ENCODE measurements at places on chromosomes 2 and 18. TPM values are rescaled to one million over a fixed set of nuclear protein-coding genes. Genes with fewer than 3 reads are reported as not detected.

DNA sequence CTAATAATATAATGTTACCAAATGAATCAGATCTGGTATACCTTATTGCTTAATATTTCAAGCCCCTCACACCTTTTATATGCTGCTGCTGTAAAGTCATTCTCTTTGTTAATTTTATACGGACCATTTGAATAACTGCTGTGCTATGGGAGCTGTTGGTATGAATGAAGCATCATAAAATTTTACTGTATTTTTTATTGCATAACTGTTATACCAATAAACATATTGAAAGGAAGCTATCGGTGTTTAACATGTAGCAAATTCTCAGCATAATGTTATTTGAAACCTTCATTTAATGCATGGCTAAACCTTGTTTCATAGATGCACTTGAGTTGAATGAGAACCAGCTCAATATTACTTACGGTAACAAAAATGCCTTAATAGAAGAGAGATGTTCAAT lies 1040.3 kb downstream of the SOCS6 start:
- no peak for DNase-seq

DNA sequence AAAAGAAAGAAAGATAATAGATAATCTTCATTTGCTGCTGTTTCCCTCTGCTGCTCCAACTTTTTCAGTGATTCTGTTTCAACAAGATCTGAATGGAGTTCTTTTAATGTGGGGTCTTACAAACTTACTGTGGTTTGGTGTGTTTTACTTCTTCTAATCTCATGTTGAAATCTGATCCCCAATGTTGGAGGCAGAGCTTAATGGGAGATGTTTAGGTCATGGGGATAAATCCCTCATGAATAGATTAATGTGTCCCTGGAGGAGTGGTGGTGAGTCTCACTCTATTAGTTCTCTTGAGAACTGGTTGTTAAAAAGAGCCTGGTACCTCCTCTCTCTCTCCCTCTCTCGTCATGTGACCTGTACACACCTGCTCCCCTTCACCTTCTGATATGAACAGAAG lies 442.4 kb downstream of the EPHA4 start:
- no peak for DNase-seq

IL36RN gene
- not detected for total RNA-seq

UCN gene
- 7.6 TPM for total RNA-seq

DYNAP gene
- total RNA-seq, result not detected

GPD2 gene
- total RNA-seq, result 24.9 TPM

- no peak for DNase-seq
These were observed 79.6 kb downstream of the USP40 start for GRCh38 chr2:233486778-233487552.

DAW1 gene
- not detected for total RNA-seq

PRKAG3 gene
- total RNA-seq, result not detected

- DNase-seq, result no peak
These were observed 229.2 kb downstream of the MYT1L start for GRCh38 chr2:2101924-2102323.

EFR3B gene
- total RNA-seq, result 0.93 TPM

DNA sequence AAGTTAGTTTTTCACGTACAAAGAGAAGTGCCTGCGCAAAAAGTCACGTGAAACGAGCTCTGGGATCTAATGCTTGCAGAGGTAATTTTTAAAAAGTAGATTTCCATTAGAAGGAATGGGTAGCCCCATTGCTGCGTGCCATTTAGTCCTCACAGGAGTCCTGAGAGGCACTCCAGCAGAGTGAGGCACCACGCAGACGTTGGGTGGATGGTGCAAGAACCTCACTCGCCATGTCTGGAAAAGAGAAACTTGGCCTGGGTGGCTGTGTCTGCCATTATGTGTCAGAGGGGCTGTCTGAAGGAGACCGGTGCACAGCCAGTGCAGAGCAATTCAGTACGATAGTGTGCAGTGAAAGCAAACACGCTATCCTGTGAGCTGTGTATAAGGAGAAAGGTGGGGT lies 1.8 kb upstream of the HDAC4 start:
- no peak for DNase-seq

GRCh38 chr2:18749912-18750526 lies 160.7 kb upstream of the NT5C1B start:
- peak; percentile 41 for DNase-seq

LAMA1 gene
- total RNA-seq, result not detected

IL36G gene
- total RNA-seq, result not detected

All from activated T-cell treated with anti-CD3 and anti-CD28 coated beads, Interleukin-2, amount 50 U/mL, for 72 hours (primary cell).